ENCODE measurements at places on chromosomes 4 and X.

DNA sequence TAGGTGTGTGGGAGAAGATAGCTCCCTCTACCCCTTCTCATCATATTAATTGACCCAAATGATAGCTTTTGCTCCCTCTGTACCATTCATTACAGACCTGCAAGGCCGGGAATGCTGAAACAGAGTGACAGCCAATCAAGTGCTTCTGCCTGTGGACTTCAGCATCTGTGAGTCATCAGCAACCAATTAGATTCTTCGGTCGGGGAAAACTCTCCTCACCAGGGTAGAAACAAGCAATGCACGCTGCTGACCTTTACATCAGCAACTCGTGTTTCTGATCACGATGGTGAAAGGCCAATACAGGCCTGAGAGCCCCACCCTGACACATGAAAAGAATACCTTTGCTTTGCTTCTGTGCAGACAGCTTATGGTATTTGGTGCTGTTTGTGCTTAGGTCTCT, 347.2 kb upstream of the DDX53 start:
- DNase-seq: no peak

DNA sequence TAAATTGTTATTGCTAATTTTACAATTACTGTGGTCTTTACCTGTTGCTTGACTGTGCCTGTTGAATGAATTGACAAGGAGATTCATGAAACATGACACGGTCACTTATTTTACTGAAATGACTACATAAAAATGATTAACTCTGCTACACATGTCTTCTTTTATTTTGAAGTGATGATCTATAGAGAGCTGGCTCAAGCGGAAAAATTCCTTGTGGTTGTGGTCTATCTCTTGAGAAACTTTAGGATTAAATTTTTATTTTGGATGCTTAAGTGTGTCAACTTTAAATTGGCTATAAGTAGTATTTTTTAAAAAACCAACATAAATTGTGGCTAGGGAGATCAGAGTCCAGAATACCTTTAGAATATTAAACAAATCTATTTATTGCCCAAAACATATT, 131.8 kb upstream of the PITX2 start:
- no peak for DNase-seq

GRCh38 chr4:35639929-35640328, 604.4 kb downstream of the ARAP2 start:
- no peak for DNase-seq

DNA sequence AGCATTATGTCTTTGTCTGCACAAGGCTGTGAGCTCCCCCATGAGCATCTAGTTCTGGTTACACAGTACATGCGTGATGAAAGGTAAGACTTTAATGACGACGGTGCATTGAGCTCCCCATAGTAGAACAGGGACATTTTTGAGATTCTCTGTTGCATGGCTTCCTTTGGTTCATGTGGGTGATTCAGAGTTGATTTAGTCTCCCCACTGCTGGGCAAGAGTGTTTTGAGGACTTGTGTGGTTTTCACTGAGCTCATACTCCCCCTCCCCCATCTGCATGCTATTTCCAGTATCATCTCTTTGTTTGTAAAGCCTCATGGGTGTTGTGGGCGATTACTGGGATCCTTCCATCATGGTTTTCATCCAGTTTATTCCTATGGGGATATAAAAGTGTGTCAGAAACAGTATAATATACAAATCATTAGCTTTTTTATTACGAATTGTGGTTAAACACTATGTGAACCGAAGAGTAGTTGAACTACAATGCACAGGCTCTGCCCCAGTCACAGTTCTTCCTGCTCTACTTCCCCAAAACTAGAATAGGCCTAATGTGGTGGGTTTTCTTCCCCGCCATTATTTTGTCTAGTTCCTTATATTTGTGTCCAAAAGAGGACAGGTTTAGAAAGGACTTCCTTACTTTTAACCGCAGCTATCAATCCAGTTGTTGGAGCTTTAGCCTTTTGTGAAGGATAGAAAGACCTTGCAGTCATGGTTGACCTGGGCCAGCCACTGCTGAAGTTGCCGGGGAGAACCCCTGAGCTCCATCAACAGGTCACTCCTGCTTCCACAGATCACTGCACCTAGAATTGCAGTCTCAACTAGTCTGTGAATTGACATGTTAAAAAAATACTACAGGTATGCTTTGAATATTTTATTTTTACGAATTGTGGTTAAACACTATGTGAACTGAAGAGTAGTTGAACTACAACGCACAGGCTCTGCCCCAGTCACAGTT, 30.4 kb downstream of the KIT start:
- peak; percentile 1 for DNase-seq

DNA sequence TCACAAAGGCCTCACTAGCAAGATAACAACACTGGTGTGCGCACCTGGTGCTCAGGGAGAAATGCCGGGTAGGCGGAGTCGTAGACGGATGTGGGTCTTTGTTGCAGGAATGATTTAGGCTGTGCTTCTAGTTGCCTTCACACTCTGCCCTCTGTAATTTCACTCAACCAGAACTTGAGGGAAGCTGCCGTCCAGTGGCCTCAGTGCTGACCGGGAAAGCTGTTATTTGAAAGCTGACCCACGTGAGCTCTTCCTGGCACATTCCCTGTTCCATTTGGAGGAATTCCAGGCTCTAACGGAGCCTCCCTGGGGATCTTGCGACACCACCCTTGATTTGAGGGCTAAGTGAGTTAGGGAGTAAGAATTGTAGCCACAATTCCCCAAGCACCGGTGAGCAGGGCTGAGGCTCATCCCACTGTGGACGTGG, 15.9 kb downstream of the SH3TC1 start:
- no peak for DNase-seq

Data from CD4-positive, alpha-beta T cell treated with Interleukin-10 for 1 hour (primary cell).